ENCODE measurements at places on chromosomes 7 and 10. TPM values are rescaled to one million over a fixed set of nuclear protein-coding genes. Genes with fewer than 3 reads are reported as not detected.

GRCh38 chr10:28494420-28494819, 38.5 kb upstream of the WAC start:
- H3K27me3 ChIP-seq, result no peaks in the 10 kb centered on the region
- H3K4me1 ChIP-seq, result no peaks in the 10 kb centered on the region
- no peaks in the 10 kb centered on the region for H3K36me3 ChIP-seq
- no peak overlapping the region for H3K4me3 ChIP-seq
- H3K27ac ChIP-seq, result no peak overlapping the region

GRCh38 chr7:1028044-1028770, 16.1 kb upstream of the GPR146 start:
- peaks cover 18% of the 10 kb centered on the region for H3K4me1 ChIP-seq
- H3K36me3 ChIP-seq, result no peaks in the 10 kb centered on the region
- peak overlapping the region; percentile 77 for H3K4me3 ChIP-seq
- DNase-seq, result peak; percentile 97
- H3K27ac ChIP-seq, result peak overlapping the region; percentile 82

GRCh38 chr10:43689955-43690771, 41.5 kb upstream of the ZNF32 start:
- peak overlapping the region; percentile 69 for H3K4me3 ChIP-seq
- peaks cover 10% of the 10 kb centered on the region for H3K27me3 ChIP-seq
- H3K4me1 ChIP-seq, result no peaks in the 10 kb centered on the region
- H3K36me3 ChIP-seq, result no peaks in the 10 kb centered on the region

DNA sequence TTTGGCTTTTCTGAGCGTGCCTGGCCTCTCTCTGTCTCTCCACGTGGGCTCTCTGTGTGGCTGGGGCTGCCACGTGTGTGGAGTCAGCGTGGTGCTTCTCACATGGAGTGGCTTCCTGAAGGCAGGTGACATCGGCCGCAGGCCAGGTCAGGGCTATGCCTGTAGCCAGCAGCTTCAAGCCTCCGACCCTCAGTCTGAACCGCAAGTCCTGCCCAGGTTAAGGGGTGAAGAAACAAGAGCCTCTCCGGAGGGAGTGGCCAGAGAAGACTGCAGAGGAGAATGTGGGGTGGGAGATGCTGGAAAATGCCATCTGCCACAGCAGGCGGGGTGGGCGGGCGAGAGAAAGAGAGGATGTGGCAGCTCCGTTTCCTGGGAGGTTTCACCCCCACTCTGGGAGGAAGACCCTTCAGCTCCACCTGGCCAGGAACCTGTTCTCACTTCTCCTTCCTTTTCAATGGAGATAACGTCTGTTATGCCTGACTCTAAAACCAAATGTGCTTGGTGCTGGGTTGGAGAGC, 14.3 kb upstream of the VIPR2 start:
- H3K4me1 ChIP-seq, result no peaks in the 10 kb centered on the region
- H3K27ac ChIP-seq, result no peak overlapping the region
- no peak overlapping the region for H3K4me3 ChIP-seq
- H3K36me3 ChIP-seq, result no peaks in the 10 kb centered on the region
- DNase-seq, result no peak

GRCh38 chr7:23334482-23335056, 35.4 kb downstream of the MALSU1 start:
- H3K4me3 ChIP-seq, result no peak overlapping the region
- peaks cover 42% of the 10 kb centered on the region for H3K4me1 ChIP-seq
- DNase-seq, result peak; percentile 72
- no peaks in the 10 kb centered on the region for H3K36me3 ChIP-seq
- H3K27ac ChIP-seq, result peak overlapping the region; percentile 67

GRCh38 chr7:147363101-147363500, 1227.5 kb upstream of the C7orf33 start:
- no peaks in the 10 kb centered on the region for H3K4me1 ChIP-seq
- DNase-seq, result no peak
- H3K36me3 ChIP-seq, result no peaks in the 10 kb centered on the region

- H3K27ac ChIP-seq, result no peak overlapping the region
- no peaks in the 10 kb centered on the region for H3K4me1 ChIP-seq
- H3K27me3 ChIP-seq, result no peaks in the 10 kb centered on the region
- H3K4me3 ChIP-seq, result no peak overlapping the region
- H3K36me3 ChIP-seq, result no peaks in the 10 kb centered on the region
Observed at GRCh38 chr7:11185179-11185815, 211.6 kb downstream of the PHF14 start.

DNA sequence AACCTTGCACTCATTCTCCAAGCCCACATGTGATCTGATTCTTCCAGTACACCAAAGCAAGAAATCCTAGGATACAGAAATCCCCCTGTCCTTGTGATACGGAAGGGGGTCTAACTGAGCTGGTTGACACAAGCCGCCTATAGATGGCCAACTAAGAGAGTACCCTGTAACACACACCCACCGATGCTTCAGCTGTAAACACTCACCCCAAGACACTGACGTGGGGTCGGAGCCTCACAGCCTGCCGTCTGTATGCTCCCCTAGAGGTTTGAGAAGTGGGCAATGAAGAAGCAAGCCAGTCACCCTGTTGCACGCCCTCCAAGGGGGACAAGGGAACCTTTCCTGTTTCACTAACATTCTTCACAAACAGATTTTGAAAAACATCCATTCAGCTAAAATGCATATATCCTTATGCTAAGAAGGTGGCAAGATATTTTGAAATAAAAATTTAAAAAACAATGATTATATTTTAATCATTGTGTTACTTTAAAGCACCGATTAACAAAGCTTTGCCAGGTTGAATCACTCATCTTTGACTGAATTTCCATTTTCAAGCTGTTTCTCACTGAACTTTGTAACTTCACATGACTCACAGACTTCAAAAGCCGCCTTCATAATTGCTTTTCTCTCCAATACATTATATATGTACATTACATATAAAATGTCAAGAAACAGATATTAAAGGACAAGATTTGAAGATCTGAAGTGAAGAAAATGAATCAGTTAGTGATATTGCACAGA, 329.3 kb downstream of the ARL4A start:
- H3K4me3 ChIP-seq, result no peak overlapping the region
- H3K36me3 ChIP-seq, result no peaks in the 10 kb centered on the region
- DNase-seq, result peak; percentile 29
- no peaks in the 10 kb centered on the region for H3K27me3 ChIP-seq

GRCh38 chr10:15385552-15386455, 14.7 kb upstream of the FAM171A1 start:
- no peaks in the 10 kb centered on the region for H3K36me3 ChIP-seq
- no peak overlapping the region for H3K27ac ChIP-seq
- DNase-seq, result no peak
- peaks cover 3% of the 10 kb centered on the region for H3K4me1 ChIP-seq
- H3K27me3 ChIP-seq, result no peaks in the 10 kb centered on the region

- no peaks in the 10 kb centered on the region for H3K4me1 ChIP-seq
- peaks cover 3% of the 10 kb centered on the region for H3K27me3 ChIP-seq
- H3K27ac ChIP-seq, result no peak overlapping the region
- H3K36me3 ChIP-seq, result no peaks in the 10 kb centered on the region
- DNase-seq, result no peak
Observed at GRCh38 chr7:94042381-94042780, 38.2 kb upstream of the BET1 start.

The TAS2R16 gene
- not detected for total RNA-seq

The KNDC1 gene
- 13.4 TPM for total RNA-seq

Data from hepatocyte (in vitro differentiated cells).